ENCODE measurements at places on chromosomes 1 and 21.
A peak's percentile ranks its signal among the peaks of the same experiment; 100 is the strongest.

GRCh38 chr21:46664316-46664995 lies 29.0 kb downstream of the PRMT2 start:
- DNase-seq, result no peak

DNA sequence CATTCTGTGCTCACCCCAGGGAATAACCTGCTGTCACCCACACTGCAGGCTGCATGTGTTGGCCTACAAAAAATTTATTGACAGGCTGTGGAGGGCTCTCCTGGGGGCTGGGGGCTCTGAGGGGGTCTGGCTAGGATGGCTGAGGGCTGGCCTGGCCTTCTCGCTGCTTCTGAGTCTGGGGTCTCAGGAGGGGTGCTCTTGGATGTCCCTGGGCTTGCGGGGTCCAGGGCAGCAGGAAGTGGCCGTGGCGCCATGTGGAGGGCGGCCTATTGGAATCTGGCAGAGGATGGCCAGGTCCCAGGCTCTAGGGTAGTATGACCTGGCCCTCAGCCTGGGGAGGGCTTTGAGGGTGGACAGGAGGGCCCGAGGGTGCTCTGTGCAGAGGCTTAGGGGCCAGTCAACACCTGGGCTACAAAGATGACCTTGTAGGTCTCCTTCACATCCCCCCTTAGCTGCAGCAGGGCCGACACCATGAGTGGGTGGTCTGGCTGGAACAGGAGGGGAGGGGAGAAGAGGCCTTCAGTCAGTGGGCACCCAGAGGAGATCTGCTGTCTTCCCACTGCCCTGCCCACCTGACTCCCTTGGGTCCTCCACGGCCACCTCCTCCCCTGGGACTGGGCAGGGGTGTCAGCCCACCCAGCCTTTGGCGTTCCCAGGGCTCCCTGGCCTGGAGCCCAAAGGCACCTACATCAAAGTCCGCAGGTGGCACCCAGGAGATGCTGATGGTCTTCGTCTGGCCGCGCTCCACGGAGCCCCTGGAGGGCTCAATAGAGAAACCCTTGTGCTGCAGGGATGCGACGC lies 3.0 kb upstream of the TMEM52 start:
- DNase-seq, result no peak

DNA sequence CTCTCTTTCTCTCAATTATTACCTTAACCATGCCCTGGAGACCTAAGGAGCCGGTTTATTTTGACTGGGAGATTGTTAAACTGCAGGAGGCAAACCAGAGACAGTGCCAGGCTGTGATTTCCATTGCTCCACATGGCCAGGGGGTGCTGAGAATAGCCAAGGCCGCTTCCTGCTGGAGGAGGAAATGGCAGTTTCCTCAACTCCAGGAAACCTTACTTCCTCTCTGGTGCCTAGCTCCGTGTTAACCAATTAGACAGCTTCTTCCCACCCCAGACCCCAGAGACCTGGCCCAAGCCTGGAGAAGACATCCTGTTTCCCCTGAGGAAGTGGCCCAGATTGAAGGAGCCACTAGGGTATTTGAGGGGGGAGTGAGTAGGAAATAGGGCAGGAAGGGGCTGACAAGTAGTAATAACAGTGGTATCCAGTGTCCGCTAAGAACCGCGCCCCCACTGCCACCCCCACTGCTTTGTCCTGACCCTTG lies 161.2 kb downstream of the PLPP3 start:
- no peak for DNase-seq

GRCh38 chr21:45632637-45633251 lies 10.8 kb upstream of the PCBP3 start:
- no peak for DNase-seq

- no peak for DNase-seq
Measured at GRCh38 chr1:207003210-207003609, 29.3 kb downstream of the C1orf116 start.

GRCh38 chr1:205592443-205593003 lies 39.3 kb downstream of the ELK4 start:
- no peak for DNase-seq

DNA sequence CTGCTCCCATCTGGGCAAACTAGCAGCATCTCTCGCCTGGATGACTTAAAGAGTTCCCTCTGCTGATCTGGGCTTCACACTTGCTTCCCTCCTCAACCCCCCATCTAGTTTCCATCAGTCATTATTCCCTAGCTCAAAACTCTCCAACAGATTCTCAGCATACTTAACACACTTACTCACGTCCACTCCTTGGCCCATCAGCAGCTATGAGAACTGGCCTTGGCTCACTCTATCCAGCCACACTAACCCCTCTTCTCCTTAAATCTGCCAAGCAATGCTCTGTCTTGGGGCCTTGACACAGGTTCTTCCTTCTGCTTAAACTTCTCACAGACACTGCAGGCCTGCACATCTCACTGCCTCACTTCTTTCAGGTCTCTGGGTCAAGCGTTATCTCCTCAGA lies 41.6 kb downstream of the GNG12 start:
- DNase-seq, result no peak

DNA sequence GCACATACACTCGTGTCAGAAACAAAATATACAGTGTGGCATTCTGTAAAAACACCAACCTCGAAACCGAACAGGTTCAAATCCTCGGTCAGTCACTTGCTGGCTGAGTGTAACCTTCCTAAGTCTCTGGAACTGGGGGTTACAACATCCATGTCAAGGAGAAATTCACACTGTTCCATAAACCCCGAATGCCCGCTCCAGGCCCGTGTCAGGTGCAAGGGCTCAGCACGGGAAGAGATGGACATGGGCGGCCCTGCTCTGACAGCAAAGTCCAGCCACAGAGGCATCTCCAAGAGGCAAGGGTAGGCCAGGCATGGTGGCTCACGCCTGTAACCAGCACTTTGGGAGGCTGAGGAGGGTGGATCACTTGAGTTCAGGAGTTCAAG lies 79.5 kb downstream of the SLC66A1 start:
- no peak for DNase-seq

- DNase-seq, result no peak
Measured at GRCh38 chr1:30444850-30445249, 278.5 kb downstream of the MATN1 start.

DNA sequence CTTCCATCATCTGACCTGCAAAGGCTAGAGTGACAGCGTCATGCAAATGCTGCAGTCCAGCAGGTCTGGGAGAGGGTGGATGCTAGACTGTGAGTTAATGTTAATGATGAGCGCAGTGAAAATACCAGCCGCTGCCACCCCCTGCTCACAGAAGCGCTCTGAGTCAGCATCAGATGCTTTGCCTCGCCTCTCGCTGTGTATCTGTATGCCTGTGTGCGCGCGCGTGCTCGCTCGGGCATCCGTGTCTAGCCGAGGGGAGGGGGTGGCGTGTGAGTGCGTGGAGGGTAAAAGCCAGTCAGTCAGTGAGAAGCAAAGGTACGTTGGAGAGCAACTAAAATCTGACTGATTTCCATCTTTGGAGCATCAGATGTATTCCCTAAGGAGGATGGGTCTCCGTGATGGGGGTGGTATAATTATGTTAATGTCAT lies 858.7 kb downstream of the USP25 start:
- DNase-seq, result no peak

GRCh38 chr1:51157395-51157794 lies 55.4 kb downstream of the C1orf185 start:
- no peak for DNase-seq

DNA sequence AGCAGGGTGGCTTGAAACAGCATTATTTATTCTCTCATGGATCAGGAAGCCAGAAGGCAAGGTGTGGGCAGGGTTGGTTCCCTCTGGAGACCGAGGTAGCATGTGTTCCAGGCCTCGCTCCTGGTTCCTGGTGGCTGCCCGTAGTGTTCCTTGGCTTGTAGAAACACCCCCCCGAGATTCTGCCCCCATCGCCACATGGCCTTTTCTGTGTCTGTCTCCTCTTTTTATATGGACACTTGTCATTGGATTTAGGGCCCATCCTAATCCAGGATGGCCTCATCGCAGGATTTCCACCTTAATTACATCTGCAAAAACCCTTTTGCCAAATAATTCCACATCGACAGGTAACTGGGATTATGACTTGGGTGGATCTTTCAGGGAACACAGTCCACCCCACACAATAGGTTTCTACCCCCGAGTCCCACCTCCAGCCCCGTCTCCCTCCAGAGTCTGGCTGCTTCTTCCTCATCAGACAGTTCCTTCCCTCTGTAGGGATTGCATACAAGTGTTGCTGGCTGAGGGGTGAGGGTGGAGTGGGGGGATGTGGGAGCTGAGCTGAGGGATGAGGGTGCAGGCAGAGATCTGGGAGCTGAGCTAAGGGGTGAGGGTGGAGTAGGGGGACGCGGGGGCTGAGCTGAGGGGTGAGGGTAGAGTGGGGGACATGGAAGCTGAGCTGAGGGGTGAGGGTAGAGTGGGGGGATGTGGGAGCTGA lies 12.3 kb upstream of the NPHP4 start:
- no peak for DNase-seq

GRCh38 chr1:178528228-178528952 lies 15.5 kb downstream of the TEX35 start:
- no peak for DNase-seq

DNA sequence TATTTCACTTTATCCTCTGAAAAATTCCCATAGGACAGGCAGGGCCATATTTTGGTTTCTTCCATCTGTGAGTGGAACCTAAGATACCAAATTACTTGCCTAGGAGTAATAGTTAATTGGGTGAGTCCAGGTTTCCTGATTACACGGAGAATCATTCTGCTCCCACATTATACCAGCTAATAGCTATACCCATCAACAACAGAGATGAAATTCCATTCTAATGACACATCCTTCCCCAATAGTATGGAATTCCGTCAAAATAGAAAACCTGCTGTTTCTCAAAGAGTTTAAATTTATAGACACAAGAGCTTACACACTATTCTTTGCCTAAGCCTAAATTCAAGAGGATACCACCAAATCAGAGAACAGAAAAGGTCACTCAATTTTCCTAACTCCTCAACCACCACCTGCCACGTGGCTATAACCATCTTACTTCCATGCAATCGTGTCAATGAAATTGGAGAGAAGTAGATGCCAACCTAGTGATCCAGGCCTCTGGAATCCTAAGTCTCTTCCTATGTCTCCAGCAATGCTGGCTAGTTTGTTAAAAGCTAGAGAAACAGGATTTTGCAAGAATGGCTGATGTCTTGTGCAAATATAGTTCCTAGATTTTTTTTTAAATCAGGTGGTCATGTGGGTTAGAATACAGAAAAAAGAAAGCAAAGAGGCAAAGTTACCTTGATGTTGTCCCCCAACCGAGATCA lies 6.2 kb downstream of the PPT1 start:
- no peak for DNase-seq

GRCh38 chr1:72885841-72886240 lies 603.5 kb upstream of the NEGR1 start:
- no peak for DNase-seq

DNA sequence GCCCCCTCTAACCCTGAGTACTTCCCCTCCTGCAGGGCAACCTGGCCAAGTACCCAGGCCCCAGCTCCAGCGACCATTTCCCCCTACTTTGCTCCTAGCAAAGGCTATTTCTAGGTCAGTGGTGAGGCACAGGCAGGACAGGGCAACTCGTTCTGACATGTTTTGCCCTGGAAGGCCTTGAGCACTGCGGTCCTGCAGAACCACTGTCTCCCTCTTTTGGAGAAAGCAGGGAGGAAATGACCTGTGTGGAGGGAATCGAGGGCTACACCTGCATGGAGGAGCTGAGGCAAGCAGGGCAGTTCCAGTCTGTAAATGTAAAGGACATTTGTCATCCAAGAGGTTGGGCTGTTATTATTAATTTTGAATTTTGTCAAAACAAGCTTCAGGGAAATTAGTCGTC lies 99.1 kb downstream of the PPIAL4G start:
- no peak for DNase-seq

DNA sequence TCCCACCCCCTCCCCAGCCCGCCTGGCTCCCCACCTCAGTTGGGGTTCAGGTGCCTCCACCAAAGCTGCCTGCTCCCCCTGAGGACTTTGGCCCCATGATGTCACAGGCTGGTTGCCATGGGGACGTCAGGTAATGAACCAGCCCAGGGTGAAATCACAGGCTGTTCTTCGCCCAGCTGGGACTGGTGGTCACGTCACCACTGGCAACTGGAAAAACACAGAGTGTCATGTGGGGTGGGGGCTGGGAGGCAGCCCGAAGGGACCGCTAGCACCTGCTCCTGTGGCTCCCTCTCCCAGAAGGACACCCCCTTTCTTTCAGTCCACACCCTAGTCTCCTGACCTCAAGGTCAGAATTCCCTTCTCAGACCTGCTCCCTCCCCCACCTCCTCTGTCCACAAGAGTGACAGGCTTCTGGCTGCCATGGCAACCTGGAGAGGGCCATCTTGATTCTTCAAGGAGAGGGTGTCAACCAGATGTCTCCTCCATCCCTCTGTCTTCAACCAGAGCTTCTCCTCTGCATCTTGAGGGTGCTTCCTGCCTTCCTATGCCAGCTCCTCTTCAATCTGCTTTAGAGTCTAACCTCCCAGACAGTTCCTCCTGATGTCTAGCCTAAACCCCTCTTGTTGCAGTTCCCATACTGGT lies 6.2 kb downstream of the FAM131C start:
- no peak for DNase-seq

DNA sequence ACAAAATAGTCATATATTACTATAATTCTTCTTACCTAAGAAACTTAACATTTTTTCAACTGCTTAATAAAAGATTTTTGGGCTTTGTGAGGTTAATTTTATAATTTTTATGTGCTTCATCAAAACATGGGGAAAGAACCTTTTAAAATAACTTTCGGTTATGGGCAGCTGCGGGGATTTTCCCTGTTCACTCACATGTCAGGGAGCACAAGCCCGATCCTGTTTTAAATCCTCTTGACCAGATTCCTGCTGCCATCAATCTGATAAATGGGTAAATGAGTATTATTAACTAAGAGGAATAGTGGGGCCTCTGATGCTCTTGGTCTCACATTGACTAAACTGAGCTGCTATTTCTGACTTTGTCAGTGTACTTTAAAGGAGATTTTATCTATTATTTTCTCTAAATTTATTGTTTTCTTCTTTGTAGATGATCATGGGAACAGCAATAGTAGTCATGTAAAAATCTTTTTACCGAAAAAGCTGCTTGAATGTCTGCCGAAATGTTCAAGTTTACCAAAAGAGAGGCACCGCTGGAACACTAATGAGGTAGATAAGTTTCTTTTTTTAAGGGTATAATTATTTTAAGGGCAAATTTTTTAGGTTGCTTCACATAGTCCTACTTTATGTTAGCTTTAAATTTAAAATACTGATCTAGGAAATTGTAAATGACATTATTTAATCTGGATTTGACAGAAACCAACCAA lies 39.6 kb downstream of the CAMTA1 start:
- no peak for DNase-seq

GRCh38 chr1:155226910-155227260 lies 18.4 kb downstream of the MTX1 start:
- DNase-seq, result peak; percentile 72

All from GM06990 (cell line).